Naive thymus-derived CD8-positive, alpha-beta T cell (primary cell): ENCODE measurements at places on chromosomes 5 and 9.

- no peak for DNase-seq
Measured at GRCh38 chr9:98634685-98635336, 73.9 kb downstream of the GABBR2 start.

- no peak for DNase-seq
Measured at GRCh38 chr5:161138751-161139455, 286.9 kb upstream of the ATP10B start.

DNA sequence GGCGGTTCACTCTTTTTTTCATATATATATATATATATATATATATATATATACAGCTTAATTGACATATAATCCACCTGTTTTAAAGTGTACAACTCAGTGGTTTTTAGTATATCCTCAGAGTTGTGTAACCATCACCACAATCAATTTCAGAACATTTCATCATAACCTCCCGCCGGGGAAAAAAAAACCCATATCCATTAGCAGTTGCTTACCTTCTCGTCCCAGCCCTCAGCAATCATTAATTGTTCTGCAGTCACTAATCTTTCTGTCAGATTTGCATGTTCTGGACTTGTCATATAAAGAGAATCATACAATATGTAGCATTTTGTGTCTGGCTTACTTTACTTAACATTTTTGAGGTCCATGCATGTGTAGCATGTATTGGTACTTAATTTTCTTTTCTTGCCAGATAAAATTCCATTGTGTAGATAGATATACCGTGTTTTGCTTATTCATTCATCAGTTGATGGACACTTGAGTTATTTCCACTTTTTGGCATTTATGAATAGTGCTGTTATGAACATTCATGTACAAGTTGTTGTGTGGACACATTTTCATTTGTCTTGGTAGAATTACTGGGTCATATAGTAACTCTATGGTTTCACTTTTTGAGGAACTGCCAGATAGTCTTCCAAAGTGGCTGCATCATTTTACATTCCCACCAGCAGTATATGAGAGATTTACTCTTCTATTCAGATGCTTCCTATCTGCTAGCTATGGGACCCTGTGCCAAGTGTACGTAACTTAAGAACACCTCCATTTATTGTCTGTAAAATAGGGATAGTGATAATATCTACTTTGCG lies 3.5 kb upstream of the RNF145 start:
- DNase-seq, result no peak

- DNase-seq, result no peak
Measured at GRCh38 chr9:89409466-89409865, 88.4 kb downstream of the SEMA4D start.

DNA sequence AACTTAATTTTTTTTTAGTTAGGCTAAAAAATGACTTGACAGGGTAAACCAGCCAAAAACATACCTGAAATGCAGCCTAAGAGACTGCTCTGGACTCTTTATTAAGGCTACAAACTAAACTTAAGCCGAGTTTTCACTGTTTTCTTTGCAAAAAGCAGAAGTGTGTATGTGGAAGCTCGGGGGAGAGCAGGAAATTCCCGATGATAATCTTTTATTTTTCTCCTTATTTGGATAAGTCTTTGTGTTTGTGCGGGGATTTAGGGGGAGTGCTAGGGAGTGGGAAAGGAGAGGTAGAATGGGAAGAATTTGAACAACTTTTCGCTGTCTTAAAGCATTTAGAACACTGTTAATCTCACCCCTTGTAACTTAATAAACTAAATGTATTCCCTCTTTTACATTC lies 30.7 kb upstream of the GPR21 start:
- no peak for DNase-seq

DNA sequence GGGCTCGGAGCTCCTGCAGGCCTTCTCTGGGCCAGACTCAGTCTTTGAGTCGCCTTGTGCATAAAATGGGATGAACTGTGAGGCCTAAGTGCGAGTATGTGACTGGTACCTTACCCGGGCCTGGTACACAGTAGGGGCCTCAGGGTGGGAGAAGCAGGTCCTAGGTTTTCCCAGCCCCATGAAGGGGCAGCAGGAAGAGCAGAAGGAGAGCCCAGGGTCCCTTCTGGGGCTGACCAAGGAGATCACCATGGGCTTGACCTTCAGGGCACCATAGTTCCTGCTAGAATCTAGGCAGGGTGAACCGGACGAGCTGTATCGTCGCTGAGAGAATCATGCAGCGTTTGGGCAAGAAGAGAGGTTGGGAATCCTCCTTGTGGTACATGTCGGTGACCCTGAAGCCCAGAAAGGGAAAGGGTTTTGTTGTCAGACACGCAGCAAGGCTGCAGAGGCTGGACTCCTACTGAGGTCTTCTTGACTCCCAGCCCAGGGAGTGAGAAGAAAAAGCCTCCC lies 373 bp upstream of the PHYKPL start:
- no peak for DNase-seq

GRCh38 chr9:126456441-126457174 lies 130.0 kb downstream of the MVB12B start:
- DNase-seq, result no peak

DNA sequence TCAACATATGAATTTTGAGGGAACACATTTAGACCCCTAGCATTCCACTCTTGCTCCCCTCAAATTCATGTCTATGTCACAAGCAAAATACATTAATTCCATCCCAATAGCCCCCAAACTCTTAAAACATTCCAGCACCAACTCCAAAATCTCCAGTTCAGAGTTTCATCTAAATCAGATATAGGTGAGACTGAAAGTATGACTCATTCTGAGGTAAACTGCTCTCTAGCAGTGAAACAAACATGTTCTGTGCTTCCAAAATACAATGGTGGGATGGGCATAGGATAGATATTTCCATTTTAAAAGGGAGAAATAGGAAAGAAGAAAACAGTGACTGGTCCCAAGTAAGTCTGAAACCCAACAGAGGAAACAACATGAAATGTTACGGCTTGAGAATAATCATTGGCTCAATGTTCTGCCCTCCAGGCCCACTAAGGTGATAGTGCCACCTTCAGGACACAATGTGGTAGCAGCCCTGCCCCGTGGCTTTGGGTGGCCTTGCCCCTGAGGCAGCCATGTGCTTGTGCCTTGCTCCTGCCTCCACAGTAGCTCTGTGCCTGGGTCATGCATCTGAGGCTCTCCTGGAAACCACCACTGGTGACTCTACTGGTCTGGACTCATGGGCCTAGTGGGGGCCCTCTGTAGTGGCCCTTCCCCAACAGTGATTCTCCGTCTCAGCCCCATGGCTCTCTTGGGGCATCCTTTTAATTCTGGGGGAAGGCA lies 36.4 kb upstream of the IPPK start:
- no peak for DNase-seq

DNA sequence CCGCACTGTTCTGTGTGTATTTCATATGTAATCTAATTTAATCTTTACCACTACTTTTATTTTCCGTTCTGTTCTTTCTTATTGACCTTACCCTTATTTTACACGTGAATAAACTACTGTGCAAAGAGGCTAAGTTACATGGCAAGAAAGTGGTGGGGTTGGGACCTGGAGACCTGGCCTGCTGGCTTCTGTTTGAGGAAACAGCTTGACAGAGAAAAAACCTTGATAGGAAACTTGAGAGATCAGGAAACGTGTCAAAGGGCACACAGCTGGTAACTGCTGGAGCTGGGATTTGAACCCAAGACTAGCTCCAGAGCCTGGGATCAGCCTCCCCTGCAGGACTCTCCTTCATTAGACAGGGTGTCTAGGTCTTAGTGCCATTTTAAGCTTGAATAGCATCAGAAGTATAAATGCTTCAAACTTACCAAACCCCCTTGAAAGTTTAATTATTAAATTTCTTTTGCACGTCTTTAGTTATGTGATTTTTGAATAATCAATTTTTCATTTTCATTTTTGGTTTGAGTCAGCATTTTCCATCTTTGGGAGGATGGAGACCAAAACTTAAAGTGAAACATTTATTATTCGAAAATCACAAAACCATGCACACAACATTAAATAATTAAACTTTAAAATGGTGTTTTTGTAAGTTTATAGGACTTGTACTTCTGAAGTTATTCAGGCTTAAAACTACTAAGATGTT lies 129.5 kb downstream of the RGS3 start:
- DNase-seq, result no peak

DNA sequence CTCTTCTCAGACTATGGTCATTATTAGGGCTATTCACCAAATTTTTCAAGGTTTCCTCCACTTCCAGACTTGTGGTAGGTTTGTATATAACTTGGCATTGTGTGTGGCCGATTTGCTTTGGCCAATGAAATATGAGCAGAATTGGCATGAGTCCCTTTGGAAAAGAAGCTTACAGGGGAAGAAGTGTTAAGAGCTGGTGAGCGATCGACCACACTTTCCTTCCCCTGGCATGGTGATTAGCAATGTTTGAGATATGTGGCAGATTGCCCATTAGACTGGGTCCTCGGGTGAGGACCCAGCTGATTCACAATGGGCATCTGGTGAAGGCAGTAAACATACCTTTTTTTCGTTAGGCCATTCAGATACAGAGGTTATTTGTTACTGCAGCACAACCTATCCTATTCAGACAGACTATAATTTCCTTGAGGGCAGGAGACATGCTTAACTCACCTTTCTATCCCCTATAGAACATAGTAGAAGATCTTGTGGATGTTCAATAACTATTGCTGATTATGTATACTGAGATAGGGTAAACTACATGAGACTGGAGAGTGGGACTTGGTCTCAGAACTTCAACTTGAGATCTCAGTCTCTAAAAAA lies 62.8 kb upstream of the KLF9 start:
- no peak for DNase-seq

- DNase-seq, result no peak
Measured at GRCh38 chr5:167280111-167280510, 1011.3 kb upstream of the WWC1 start.

GRCh38 chr5:156815988-156816599 lies 34.0 kb upstream of the PPP1R2B start:
- no peak for DNase-seq

DNA sequence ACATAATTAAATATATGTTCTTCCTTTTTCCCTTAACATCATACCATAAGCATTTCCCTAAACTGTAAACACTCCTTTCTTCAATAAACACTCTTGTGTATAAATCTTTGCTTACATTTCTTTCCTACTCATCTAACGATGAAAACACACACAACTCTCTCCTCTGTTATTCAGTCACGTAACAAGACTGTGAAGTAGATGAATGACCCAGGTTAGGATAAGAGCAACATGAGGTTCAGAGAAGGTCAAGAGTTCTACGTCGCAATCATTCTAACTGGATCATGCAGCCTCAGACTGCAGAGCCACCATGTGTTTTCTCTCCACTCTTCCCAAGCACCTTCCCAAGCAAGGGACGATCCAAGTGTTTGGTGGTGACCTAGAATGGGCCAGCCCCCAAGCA lies 70.5 kb upstream of the SPTLC1 start:
- no peak for DNase-seq

DNA sequence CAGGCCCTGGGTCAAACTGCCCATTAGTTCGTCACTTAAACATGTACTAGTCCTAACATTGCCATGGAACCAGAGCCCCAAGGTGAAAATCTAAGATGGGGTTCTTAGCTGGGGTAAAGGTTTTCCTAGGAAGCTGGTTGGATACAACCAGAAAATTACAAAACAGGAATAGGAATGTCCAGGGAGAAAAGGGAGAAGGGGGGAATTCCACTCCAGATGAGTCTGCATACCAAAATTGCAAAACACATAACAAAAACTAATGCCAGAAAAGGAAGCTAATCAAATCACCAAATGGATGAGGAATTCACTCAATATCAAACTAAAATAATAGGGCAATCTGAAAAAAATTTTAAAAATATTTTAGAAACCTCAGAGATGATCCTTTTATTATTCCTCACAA lies 396.2 kb downstream of the EFNA5 start:
- DNase-seq, result no peak

DNA sequence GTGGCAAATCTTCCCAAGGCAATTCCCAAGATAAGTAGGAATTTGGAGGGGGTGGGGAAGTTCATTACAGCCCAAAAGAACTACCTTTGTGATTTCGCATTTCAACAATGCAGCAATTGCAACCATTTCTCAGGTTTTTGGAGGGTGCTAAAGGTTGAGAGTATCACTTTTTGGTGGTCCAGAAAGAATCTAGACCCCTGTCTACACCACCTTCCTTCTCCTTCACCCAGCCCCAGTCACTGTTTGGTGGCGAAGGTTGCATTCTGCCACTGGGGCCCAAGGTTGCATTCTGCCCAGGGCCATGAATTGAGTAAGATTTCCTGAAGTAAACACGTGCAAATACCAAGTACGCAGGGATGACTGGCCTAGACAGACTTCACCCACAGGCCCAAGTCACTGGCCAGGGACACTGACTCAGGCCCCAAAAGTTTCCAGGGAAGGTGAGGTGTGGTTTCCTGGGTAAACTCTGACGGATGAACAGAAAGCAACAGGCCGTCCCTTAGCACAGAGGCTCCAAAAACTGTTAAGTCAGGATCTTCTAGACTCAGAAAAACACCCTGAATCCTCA lies 5.7 kb downstream of the PDE6A start:
- DNase-seq, result no peak

- DNase-seq, result no peak
Measured at GRCh38 chr5:170748951-170749471, 34.5 kb upstream of the GABRP start.

DNA sequence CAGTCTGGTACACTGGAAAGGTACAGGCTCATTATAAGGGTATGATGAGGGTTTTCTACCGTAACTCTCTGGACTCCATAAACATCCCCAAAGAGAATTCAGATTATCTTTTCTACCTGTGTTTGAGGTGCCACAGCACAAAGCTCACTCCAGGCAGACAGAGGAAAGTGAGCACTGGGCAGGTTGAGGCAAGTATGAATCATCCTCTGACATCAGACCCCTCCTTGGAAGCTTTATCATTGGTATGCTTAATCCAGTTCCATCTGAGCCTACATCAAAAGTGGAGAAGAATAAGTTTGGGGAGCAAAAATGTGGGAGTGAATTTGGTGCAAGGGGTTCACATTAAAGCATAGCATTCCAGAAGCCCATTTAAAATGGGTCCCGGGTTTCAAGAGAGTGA lies 21.7 kb downstream of the C9orf152 start:
- DNase-seq, result no peak

DNA sequence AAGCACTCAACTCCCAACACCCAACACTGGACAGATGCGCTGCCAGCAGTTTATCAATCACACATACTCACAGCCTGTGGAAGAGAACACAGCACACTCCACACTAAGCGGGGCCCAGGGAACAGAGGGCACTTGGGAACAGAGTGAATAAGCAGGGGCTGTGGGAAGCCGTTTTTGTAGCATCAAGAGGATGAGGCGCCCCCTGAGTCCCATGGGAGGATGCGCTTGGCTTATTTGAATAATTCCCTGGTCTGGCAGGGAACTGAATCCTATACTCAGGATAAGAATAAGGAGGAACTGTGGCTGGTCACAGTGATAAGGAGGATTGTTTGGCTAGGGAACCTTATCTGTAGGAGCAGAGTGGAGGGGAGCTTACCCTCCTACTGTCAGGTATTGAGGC lies 96.1 kb upstream of the DNAH5 start:
- DNase-seq, result no peak

DNA sequence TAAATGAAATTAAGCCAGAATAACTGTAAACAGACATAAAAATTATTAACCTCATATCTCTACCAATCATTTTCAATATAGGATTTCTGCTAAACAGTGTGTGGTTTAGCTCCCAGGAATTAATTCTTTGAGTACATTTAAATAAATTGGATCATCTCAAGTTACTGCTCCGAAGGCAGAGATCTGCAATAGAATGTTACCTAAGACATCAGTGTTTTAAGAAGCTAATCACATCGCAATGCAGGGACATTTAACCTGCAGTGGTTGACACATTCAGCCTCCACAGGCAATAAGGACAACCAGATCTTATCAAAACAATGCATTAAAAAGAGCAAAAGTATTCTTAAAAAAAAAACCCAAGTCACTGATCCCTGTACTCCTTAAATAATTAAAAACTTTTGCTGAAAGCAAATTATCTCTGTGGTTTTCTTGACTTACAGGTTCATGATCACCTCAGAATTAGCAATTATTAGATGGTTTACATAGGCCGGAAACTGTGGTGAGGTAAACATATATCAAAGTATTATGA lies 45.7 kb downstream of the PRDM6 start:
- DNase-seq, result no peak
